NCI-H2081 (cell line): ENCODE measurements at places on chromosomes 2 and 18.

DNA sequence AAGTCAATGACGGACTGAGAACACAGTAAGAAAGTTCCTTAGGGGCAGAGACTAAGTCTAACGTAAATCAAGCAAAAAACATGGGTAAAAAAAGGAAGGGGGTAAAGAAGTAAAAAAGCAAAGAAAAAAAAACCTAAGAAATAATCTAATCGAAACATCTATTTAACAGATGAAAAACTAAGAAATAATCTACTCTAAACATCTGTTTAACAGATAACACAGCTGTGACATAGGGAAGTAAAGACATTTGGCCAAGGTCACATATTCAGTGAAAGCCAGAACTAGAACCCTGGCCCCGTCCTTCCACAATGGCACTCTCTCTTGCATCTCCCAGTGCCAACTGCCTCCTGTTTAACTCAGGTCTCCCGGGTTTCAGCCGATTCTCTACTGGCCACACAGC lies 48.1 kb downstream of the PSD4 start:
- DNase-seq, result no peak

GRCh38 chr2:130849896-130850787 lies 13.4 kb downstream of the ARHGEF4 start:
- DNase-seq, result no peak

DNA sequence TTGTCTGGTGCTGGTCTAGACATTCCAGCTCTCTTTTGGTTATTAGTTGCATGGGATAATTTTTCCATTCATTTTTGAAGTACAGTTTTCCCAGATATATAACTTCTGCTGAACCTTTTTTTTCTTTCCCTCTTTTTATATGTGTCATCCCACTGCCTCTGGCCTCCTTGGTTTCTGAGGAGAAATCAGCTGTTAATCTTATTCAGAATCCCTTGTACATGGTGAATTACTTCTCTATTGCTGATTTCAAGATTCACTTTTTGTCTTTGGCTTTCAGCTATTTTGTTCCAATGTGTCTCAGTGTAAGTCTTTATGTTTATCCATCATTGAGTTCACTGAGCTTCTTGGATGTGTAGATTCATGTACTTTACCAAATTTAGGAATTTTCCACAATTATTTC lies 99.7 kb downstream of the ARHGEF4 start:
- DNase-seq, result no peak

DNA sequence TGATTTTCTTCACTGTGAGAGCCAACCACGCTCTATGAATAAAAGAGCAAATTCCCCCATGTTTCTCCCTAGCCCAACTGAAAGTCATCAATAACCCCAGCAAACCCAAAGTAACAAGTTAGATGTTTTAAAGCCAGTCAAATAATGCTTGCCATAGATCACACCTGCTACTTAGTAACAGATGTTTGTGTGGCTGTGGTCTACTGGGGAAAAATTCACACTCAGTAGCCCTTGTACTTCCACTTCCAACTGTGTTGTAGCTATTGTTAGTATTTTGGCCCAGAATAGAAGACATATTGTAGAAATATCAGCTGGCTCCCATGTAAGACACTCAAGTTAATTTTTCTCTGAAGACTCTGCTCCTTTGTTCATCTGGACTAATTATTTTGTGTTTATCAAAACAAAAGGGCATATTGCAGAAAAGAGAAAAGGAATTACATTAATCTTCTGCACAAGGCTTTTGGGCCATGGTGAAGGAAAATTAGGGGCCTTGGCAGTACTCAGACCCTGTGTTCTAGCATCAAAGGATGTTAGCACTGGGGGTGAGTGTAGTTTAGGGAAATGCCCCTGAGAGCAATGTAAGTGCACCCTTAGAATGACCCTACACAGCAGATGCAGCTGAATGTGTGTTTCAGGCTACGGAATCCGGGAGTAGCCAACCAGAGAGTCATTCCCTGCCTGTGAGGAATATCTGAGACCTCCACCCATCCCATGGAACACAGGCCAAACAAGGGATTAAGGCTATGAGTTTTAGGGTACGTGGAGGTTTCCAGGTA lies 521.9 kb downstream of the EPHA4 start:
- no peak for DNase-seq

- DNase-seq, result no peak
Measured at GRCh38 chr2:11457935-11458334, 8.0 kb downstream of the E2F6 start.

GRCh38 chr2:27701676-27702075 lies 38.0 kb downstream of the SLC4A1AP start:
- no peak for DNase-seq

DNA sequence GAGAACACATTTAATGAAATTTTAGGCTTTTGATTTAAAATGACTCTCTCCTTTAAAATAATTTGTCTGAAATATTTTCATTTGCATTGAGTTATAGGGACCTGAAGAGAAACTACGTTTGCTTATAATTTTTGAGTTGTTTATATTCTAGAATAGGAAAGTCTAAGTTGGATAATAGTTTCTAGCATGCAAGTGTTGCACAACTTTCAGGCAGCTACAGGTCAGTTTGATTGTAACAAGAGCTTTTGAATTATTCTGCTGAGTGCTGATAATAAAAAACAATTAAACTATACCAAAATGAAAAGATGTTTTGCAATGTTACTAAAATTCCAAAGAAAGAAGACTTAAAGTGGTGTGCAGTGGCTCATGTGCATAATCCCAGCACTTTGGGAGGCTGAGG lies 71.0 kb downstream of the PDE1A start:
- no peak for DNase-seq

- peak; percentile 66 for DNase-seq
Measured at GRCh38 chr18:34122724-34123334, 101.9 kb downstream of the NOL4 start.
